ENCODE measurements at places on chromosomes 4 and X. TPM values are rescaled to one million over a fixed set of nuclear protein-coding genes. Genes with fewer than 3 reads are reported as not detected.

The PAGE1 gene
- total RNA-seq: not detected

The ZFP92 gene
- 0.69 TPM for total RNA-seq

The HSFX1 gene
- total RNA-seq: 0.16 TPM

The LONRF3 gene
- 2.3 TPM for total RNA-seq

The TIGD2 gene
- 2.6 TPM for total RNA-seq

The LIN54 gene
- 7.8 TPM for total RNA-seq

The LRPAP1 gene
- 22.8 TPM for total RNA-seq

The CFP gene
- 0.49 TPM for total RNA-seq

The MTNR1A gene
- under 0.01 TPM for total RNA-seq

The SPON2 gene
- total RNA-seq: 1.3 TPM

The MGAT4D gene
- not detected for total RNA-seq

The BANK1 gene
- 0.06 TPM for total RNA-seq

The FAM236C gene
- not detected for total RNA-seq

The ARMCX4 gene
- 9.9 TPM for total RNA-seq

The FAM47A gene
- total RNA-seq: not detected

The FRAS1 gene
- 1.3 TPM for total RNA-seq

The ADH6 gene
- not detected for total RNA-seq

The CCDC160 gene
- total RNA-seq: not detected

The TREX2 gene
- 2.1 TPM for total RNA-seq

The RPGR gene
- total RNA-seq: 34.3 TPM

The CSAG1 gene
- total RNA-seq: not detected

The NHS gene
- under 0.01 TPM for total RNA-seq

The FOXR2 gene
- not detected for total RNA-seq

The ANK2 gene
- total RNA-seq: 1.5 TPM

The ADH1A gene
- total RNA-seq: not detected

The HTR2C gene
- total RNA-seq: not detected

The AFF2 gene
- total RNA-seq: under 0.01 TPM

The SLC4A4 gene
- total RNA-seq: under 0.01 TPM

The EVC gene
- total RNA-seq: 33.0 TPM

The MAGEC1 gene
- not detected for total RNA-seq

The CXCL9 gene
- total RNA-seq: not detected

The ASB12 gene
- not detected for total RNA-seq

The PPEF2 gene
- not detected for total RNA-seq
